ENCODE measurements at places on chromosomes 7 and 10.
A peak's percentile ranks its signal among the peaks of the same experiment; 100 is the strongest.

DNA sequence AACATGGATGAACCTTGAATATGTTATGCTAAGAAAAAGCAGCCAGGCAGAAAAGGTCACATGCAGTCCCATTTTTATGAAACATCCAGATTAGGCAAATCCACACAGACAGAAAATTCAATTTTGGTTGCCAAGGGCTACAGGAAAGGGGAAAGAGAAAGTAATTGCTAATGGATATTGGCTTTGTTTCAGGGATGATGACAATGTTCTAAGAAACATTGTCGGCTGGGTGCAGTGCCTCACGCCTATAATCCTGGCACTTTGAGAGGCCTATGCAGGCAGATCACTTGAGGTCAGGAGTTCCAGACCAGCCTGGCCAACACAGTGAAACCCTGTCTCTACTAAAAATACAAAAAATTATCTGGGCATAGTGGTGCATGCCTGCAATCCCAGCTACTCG, 23.0 kb downstream of the ZNF33B start:
- DNase-seq = no peak

GRCh38 chr7:130444234-130444633, 3.4 kb upstream of the CEP41 start:
- peak; percentile 91 for DNase-seq

GRCh38 chr7:32145911-32146310, 75.7 kb upstream of the PDE1C start:
- no peak for DNase-seq

DNA sequence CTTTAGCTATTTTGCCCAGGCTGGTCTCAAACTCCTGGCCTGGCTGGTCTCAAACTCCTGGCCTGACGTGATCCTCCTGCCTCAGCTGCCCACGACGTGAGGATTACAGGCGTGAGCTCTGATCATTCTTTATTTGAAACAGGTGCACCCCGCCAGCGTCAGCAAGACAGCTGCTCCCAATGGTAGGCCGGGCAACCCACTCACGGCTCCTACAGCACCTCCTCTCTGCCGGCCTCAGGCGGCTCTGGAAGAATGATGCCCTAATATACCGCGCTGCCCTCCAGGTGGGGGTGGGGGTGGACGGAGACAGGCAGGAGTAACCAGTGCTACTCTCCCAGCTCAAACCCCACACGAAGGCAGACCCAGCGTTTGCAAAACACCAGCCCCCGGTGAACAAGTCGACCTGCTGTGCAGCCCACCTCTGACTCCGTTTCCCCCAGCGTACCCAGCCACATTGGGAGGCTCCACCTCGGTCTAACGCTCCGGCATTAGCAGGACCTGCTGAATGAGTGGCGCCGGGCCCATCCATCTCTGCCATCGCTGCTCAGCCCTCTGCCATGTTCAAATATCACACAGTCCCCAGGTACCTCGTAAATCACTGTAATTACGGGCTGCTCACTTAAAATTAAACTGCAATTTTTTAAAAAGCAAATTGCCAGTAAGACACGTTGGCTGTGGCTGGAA, 148.6 kb downstream of the ELFN1 start:
- peak; percentile 81 for DNase-seq

GRCh38 chr7:7920056-7920455, 48.5 kb upstream of the GLCCI1 start:
- no peak for DNase-seq

DNA sequence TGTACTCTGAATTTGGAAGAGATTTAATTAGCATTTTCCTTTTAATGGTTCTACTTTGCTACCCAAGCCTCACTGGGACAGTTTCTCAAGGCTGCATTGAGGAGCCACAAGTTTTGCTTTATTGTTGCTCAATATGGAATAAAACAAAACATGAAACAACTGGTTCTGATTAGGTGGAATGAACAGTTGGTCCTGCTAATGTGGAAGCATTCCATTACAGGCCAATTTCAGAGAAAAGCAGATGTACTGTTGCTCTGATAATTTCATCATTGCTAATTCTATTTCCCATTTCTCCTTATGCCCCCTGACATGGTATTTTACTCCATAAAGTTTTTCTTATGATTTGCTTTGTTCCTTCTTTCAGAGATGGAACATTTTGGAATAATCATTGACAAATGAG, 66.0 kb upstream of the PAPSS2 start:
- peak; percentile 18 for DNase-seq

- DNase-seq = no peak
These were observed 72.5 kb upstream of the NKX6-2 start for GRCh38 chr10:132858121-132859081.

GRCh38 chr10:24012249-24012803, 196.6 kb upstream of the KIAA1217 start:
- DNase-seq = no peak
